ENCODE measurements at places on chromosomes 3 and 15. TPM values are rescaled to one million over a fixed set of nuclear protein-coding genes. Genes with fewer than 3 reads are reported as not detected.

GRCh38 chr15:27784107-27784506, 315.0 kb downstream of the OCA2 start:
- no peak overlapping the region for H3K27ac ChIP-seq
- no peaks in the 10 kb centered on the region for H3K27me3 ChIP-seq

DNA sequence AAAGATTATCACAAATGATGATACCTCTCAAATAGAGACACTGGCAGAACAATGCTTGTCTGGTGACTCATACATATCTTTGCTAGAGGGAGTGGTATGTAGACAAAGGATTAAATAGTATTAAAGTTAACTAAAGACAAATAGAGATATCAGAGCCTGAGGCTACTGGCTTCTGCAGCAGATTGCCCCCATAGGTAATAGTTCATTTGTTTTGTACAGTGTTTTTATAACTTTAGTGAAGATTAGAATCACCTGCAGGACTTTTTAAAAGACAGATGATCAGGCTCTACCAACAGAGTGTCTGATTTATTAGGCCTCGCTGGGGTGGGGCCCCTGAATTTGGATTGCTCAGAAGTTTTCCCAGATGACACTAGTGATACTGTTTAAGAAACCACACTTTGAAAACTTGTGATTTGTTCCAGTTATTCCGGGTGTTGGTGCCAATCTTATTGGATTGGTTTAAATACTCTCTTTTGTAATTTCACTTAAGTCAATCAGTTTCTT, 96.4 kb downstream of the NAALADL2 start:
- no peaks in the 10 kb centered on the region for H3K36me3 ChIP-seq
- H3K27me3 ChIP-seq = no peaks in the 10 kb centered on the region
- no peak overlapping the region for H3K27ac ChIP-seq
- no peak for DNase-seq
- H3K4me3 ChIP-seq = no peak overlapping the region

GRCh38 chr3:51929420-51930003, 12.2 kb downstream of the RRP9 start:
- no peaks in the 10 kb centered on the region for H3K27me3 ChIP-seq
- peaks cover 6% of the 10 kb centered on the region for H3K36me3 ChIP-seq
- H3K4me1 ChIP-seq = no peaks in the 10 kb centered on the region
- DNase-seq = no peak
- no peak overlapping the region for H3K4me3 ChIP-seq

DNA sequence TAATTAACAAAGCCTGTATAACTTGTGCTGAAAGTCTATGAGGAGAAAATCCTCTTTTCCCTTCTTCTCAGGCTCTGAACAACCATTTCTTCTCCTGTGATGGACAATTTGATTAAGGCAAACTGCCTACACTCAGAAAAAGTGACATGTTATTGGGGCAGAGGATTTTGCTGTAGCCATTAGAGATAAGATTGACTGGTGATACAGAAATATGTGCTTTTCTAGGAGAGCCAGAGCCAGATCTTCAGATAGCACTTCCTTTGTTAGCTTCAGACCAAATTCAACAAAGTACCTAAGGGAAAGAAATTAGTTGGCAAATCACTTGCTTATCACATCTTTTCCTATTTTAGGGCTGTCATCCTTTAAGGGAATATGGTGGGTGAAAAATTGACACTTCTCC, 259.9 kb downstream of the ARPP21 start:
- no peak overlapping the region for H3K27ac ChIP-seq
- H3K36me3 ChIP-seq = no peaks in the 10 kb centered on the region
- no peak for DNase-seq
- H3K4me3 ChIP-seq = no peak overlapping the region

DNA sequence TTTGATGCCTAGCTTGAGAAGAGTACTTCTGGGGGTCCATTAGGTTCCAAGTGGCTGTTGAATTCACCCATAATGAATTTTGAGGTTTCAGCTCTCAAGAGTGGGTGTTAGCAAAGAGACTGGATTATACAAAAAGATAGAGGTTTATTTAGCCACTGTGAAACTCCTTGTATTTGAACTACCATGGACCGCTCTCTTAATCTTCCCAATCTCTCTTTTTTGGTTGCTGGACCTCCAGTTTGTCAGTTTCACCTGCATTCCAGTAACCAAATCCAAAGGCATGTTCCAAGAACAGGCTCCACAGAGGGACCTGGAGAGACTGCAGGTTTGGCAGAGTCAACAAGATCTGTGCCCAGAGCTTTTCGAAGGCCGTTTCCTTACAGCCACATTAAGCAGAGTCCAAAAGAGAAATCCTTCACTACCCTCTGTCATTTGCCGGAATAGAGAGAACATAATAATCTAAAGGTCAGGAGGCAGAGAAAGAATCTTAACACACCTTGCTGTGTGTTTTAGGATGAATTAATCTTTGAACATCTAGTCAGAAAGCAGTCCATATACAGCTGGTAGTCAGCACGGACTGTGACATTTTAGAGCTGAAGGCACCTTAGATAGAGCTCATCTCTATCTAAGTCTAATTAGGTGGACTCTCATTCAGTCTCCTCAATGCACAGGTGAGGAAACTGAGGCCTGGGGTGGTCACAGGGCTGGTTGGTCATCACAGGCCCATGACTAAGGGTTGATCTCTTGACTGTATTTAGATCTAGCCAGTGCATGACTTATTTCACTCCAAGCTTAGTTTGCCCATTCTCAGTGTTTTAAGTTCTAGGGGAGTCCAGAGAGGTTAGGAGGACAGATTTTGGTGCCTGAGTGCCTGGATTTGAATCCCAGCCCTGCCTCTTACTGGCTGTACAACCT, 1.3 kb downstream of the ABHD2 start:
- peaks cover 4% of the 10 kb centered on the region for H3K4me1 ChIP-seq
- no peaks in the 10 kb centered on the region for H3K36me3 ChIP-seq
- no peaks in the 10 kb centered on the region for H3K27me3 ChIP-seq
- DNase-seq = no peak
- H3K4me3 ChIP-seq = peak overlapping the region; percentile 74
- H3K27ac ChIP-seq = peak overlapping the region; percentile 97

- no peak overlapping the region for H3K27ac ChIP-seq
- no peak overlapping the region for H3K4me3 ChIP-seq
- no peak for DNase-seq
- no peaks in the 10 kb centered on the region for H3K4me1 ChIP-seq
These were observed 46.5 kb upstream of the SCN5A start for GRCh38 chr3:38696034-38696433.

DNA sequence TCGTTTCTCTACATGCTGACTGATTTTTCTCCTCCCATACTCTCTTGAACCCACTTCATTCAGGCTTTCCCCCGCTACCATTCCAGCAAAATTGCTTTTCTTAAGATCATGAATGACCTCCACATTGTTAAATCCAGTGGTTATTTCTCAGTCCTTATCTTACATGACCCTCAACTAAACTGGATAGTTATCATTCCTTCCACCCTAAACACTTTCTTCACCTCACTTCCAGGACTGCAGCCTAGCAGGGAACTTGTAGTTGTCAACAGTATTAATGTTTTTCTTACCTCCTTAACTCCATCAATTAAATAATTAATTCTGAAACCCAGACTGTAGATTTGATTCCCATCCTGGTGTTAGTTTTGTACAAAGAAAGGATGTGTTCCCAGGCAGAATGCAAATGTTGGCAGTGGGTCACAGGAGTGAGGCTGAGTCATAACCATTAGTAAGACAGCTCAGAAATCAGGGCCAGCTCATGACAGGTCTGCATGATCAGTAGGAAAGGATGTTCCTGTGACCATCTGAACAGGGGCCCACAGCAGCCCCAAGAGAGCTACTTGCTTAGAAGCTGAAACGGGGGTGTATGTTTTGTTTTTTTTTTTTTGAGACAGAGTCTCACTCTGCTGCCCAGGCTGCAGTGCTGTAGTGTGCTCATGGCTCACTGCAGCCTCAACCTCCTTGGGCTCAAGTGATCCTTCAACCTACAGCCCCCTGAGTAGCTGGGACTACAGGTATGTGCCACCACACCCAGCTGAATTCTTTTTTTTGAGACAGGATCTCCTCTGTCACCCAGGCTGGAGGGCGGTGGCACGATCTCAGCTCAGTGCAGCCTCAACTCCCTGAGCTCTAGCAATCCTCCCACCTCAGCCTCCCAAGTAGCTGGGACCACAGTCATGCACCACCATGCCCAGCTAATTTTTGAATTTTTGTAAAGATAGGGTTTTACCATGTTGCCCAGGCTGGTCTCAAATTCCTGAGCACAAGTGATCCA, 9.1 kb downstream of the BCL2L10 start:
- H3K4me1 ChIP-seq = no peaks in the 10 kb centered on the region
- no peak overlapping the region for H3K27ac ChIP-seq
- H3K27me3 ChIP-seq = no peaks in the 10 kb centered on the region
- H3K4me3 ChIP-seq = no peak overlapping the region
- H3K36me3 ChIP-seq = no peaks in the 10 kb centered on the region
- DNase-seq = no peak

DNA sequence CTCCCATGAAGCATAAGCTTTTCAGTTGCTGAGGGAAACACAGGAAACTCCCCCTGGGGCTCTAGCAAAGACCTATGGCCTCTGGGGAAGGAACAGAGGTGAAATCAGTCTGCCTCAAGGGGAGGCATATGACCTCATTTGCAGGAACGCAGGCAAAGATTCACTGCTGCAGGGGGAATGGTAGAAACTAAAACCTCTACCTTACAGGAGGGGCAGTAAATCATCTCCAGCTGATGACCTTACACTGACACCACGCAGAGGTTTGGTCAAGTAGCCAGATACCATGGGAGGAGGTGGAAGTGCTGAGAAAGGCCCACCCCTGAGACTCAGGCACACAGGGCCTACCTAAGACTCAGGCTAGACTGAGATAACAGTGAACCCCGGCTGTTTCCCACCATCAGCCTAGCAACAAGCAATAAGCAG, 81.1 kb downstream of the RAD18 start:
- no peak overlapping the region for H3K27ac ChIP-seq
- no peaks in the 10 kb centered on the region for H3K4me1 ChIP-seq
- H3K27me3 ChIP-seq = no peaks in the 10 kb centered on the region
- H3K36me3 ChIP-seq = peaks cover 3% of the 10 kb centered on the region

DNA sequence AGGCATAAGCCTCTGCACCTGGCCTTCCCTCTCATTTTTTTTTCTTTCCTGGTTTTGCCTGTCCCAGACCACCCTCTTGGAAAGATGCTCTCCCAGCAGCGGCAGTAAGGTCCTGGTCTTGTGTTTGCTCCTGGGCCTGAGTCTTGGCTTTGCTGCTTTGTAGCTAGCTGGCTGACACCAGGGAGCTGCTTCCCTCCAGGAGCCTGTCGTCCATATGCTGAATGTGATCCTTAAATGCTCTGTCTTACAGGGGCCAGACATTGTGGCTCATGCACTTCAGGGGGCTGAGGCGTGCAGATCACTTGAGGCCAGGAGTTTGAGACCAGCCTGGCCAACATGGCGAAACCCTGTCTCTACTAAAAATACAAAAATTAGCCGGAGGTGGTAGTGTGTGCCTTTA, 17.2 kb downstream of the FLNB start:
- H3K4me3 ChIP-seq = no peak overlapping the region
- no peaks in the 10 kb centered on the region for H3K36me3 ChIP-seq
- no peaks in the 10 kb centered on the region for H3K4me1 ChIP-seq
- DNase-seq = no peak

- no peak for DNase-seq
- H3K4me1 ChIP-seq = no peaks in the 10 kb centered on the region
- H3K4me3 ChIP-seq = no peak overlapping the region
These were observed 21.1 kb downstream of the CCRL2 start for GRCh38 chr3:46427916-46428833.

DNA sequence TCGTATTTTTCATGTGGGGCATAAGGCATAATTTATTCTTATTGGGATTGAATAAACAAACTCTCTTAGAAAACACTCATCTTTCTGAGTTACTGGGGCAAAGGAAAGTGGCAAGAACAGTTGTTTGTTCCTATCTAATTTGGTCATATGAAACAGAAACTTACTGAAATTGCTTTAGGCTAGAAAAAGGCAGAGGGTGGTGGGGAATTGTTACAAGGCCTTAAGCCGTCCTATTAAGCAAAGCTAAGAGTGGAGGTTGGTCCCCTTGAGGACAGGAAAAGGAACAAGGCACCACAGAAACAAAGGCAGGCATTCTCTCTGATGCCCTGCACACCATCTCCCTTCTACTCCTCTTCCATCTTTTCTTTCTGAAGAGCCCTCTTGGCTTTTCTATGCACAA, 830.9 kb downstream of the EDEM1 start:
- H3K4me1 ChIP-seq = no peaks in the 10 kb centered on the region
- H3K4me3 ChIP-seq = no peak overlapping the region
- no peaks in the 10 kb centered on the region for H3K27me3 ChIP-seq
- H3K36me3 ChIP-seq = no peaks in the 10 kb centered on the region
- DNase-seq = no peak

GRCh38 chr3:114022145-114022802, 34.1 kb downstream of the CCDC191 start:
- no peak overlapping the region for H3K27ac ChIP-seq
- H3K4me3 ChIP-seq = no peak overlapping the region
- no peak for DNase-seq
- H3K27me3 ChIP-seq = no peaks in the 10 kb centered on the region
- no peaks in the 10 kb centered on the region for H3K4me1 ChIP-seq
- no peaks in the 10 kb centered on the region for H3K36me3 ChIP-seq

GRCh38 chr3:147418808-147419701, 9.9 kb downstream of the ZIC1 start:
- peak; percentile 83 for DNase-seq
- no peak overlapping the region for H3K27ac ChIP-seq
- H3K27me3 ChIP-seq = no peaks in the 10 kb centered on the region
- no peaks in the 10 kb centered on the region for H3K36me3 ChIP-seq
- H3K4me3 ChIP-seq = peak overlapping the region; percentile 5
- H3K4me1 ChIP-seq = no peaks in the 10 kb centered on the region

- H3K36me3 ChIP-seq = no peaks in the 10 kb centered on the region
- H3K4me3 ChIP-seq = no peak overlapping the region
- no peak overlapping the region for H3K27ac ChIP-seq
- no peaks in the 10 kb centered on the region for H3K27me3 ChIP-seq
These were observed 639.4 kb upstream of the NAALADL2 start for GRCh38 chr3:174219738-174220137.

The DAPK2 gene
- total RNA-seq = 8.0 TPM

The ZNF660 gene
- 11.5 TPM for total RNA-seq

The RARRES1 gene
- 222 TPM for total RNA-seq

The CCDC33 gene
- not detected for total RNA-seq

The RARB gene
- 5.9 TPM for total RNA-seq

The RGMA gene
- total RNA-seq = 25.3 TPM

The GXYLT2 gene
- 46.4 TPM for total RNA-seq

The DNAJA4 gene
- total RNA-seq = 20.2 TPM
